Activated naive CD4-positive, alpha-beta T cell treated with anti-CD3 and anti-CD28 coated beads for 36 hours (primary cell): ENCODE measurements at places on chromosomes 7 and 10. TPM values are rescaled to one million over a fixed set of nuclear protein-coding genes. Genes with fewer than 3 reads are reported as not detected.

- no peak for DNase-seq
Observed at GRCh38 chr7:70696201-70696754, 435.7 kb upstream of the GALNT17 start.

GRCh38 chr7:8365499-8366110 is 67.8 kb upstream of the NXPH1 start:
- no peak for DNase-seq

- DNase-seq = no peak
Observed at GRCh38 chr7:67033251-67033650, 36.6 kb downstream of the TYW1 start.

DNA sequence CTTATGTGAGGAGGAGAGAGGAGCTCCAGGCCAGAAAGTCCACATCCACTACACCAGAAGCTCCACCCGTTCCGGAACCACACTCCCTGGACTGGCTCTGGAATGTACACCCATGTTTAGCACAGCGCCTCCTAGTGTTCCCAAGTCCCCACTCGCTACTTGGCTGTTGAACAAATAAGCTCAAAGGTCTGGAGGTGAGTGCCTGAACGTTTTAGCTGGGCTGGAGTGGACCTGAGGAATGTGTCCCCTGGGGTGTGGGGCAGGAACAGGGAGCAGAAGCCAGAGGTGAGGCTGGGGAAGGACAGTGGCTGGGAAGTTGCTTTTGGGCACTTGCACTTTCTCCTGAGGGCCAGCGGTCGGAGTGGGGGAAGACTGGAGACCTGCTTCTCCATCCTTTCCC is 164.1 kb upstream of the CDCA7L start:
- peak; percentile 44 for DNase-seq

GRCh38 chr10:129331839-129332220 is 135.2 kb upstream of the MGMT start:
- DNase-seq = no peak

DNA sequence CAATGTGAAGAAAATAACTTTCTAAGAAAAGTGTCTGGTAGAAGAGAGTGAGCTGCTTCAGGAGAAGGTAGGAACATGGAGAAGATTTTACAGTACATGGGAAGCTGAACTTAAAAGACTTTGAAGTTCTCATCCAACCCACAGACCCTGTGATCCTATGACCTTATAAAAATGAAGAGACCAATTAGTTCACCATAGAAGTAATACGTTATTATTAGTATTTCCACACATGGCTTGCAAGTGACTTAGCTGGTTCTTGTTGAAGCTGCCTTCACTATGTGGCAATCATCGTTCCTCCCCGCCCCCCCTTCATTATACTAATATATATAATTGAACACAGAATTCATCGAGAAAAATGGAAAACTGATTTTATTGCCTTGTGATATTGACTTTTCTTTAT is 129.1 kb downstream of the SND1 start:
- DNase-seq = no peak

PRLHR gene
- total RNA-seq = not detected

TLX1 gene
- total RNA-seq = not detected
